Common myeloid progenitor, CD34-positive (primary cell): ENCODE measurements at places on chromosomes 1 and 21.
A peak's percentile ranks its signal among the peaks of the same experiment; 100 is the strongest.

DNA sequence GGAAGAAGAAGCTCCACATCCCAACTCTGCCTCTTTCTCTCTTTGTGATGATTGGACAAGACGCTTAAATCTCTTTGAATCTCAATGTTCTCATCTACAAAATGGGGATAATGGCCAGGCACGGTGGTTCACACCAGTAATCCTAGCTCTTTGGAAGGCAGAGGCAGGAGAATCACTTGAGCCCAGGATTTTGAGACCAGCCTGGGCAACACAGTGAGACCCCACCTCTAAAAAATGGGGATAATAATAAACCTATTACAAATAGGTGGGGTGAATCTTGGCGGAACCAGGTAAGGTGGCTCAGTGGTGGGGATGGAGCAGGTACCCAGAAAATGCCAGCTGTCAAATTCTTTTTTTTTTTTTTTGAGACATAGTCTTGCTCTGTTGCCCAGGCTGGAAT lies 29.4 kb upstream of the ARHGEF10L start:
- no peak for DNase-seq

DNA sequence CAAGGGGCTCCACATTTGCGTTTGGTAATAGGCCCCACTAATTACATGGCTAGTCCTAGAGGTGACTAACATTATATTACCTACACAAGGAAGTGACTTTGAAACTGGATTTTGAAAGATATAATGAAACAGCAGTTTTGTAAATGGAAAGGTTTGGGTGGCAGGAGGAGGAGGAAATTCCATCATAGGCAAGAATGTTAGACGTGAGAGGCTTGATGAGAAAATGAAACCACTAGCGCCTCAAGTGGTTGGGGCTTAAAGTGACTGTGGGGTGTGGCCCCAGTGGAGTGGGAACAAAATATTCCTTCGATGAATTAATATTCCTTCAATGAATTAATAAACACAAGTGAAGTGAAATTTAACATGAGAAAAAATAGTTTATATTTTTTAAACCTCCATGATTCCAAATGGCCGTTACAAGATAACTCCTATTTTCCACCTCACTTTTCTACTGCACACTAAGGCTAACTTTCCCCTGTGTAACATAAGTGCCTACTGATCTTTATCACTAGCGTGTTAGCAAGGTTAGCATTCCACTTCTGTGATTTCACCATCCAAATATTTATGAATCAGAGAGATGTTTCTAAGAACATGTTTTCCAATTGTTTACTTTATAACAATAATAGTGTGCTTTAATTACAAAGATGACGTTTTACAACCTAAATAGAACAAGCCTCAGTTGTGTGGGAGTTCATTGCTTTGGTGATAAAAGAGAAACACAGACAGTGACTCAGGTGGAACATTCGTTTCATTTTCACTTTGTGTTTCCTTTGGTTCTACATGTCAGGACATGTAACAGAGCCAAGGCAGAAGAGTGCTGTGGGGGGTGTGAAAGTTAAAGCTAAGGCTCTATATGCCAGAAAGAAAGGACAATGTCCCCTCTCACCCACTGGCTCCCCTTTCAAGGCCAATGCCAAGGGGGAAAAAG lies 12.5 kb upstream of the ATF3 start:
- DNase-seq: peak; percentile 72

- no peak for DNase-seq
Observed at GRCh38 chr1:113320272-113320671, 70.0 kb upstream of the MAGI3 start.

DNA sequence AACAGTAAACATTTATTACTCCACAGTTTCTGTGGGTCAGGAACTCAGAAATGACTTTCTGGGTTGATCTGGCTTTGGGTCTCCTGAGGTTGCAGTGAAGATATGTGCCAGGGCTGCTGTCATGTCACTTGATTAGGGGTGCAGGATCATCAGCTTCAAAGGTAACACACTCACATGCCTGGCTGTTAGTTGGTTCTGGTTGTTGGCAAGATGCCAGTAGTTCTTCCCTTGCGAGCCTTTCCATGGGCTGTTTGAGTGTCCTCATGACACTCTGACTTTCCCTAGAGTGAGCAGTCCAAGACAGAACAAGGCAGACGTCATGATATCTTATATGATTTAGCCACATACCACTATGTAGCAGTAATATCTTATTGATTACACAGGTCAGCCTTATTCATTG lies 1.8 kb downstream of the SWT1 start:
- DNase-seq: no peak

DNA sequence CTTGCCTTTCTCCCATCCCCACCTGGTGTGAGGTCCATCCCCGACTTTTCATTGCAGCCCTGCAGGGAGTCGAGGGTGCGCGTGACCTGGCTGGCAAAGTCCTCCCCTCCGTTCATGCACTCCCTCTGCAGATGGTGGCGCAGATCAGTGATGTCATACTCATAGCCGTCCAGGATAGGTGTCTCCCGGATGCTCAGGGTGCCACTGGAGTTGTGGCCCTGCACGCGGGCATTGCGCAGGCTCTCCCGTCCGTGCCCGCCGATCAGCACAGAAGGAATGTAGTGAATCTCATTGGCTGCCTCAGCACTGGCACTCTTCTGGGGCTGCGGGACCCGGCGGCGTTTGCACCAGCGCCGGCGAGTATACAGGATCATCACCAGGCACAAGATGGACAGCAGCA lies 132.1 kb downstream of the ASTN1 start:
- no peak for DNase-seq

GRCh38 chr1:243596431-243597062 lies 253.5 kb downstream of the AKT3 start:
- DNase-seq: peak; percentile 80

DNA sequence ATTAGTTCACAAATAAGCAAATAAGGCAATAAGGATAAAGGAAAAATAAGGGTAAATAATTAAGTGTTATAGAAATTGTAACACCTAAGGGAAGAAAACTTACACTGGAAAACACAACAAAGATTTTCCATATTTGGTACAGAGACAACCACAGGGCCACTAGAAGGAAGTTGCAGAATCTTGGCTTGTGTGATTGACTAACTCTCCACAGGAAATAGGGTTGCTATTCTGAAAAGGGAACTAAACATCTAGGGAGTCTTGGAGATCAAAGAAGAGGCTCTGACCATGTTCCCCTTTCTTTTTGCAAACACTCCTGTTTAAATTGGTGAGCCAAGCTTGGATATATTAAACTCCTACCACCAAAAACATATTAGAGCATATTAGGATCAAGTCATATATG lies 59.1 kb downstream of the APCS start:
- DNase-seq: peak; percentile 89

GRCh38 chr1:63343922-63344321 lies 21.6 kb downstream of the FOXD3 start:
- DNase-seq: no peak

DNA sequence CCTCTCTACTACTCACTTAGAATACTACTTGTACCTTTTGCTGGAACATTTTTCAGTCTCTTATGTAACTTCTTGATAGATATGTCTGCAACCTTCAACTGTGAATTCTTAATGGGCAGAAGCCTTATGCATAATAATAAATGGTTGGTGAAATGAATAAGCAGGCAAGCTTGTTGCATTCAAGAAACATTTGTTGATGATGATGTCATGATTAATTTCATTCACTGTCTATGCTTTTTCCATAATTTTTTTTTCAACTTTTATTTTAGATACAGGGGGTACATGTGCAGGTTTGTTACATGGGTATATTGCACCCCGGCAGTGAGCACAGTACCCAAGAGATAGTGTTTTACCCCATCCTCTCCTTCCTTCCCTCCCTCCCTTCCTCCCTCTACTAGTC lies 48.0 kb downstream of the SIPA1L2 start:
- DNase-seq: no peak

DNA sequence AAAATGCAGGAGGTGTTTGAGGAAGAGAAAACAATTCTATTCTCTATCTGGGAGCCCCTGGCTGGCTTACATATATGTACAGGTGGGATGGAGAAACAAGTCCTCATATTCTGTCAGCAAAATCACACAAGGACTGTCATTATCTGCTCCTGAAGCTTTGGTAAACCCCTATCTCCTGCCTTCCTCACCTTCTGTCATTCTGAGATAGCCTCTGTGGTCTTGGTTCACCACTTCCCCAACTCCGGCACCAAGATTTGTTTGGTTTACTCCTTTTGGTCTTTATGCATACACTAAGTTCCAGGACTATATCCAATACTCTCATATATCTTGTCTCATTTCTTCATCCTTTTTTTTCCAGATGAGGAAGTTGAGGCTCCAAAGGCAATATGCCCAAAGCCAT lies 551.1 kb downstream of the PLPP3 start:
- peak; percentile 70 for DNase-seq

DNA sequence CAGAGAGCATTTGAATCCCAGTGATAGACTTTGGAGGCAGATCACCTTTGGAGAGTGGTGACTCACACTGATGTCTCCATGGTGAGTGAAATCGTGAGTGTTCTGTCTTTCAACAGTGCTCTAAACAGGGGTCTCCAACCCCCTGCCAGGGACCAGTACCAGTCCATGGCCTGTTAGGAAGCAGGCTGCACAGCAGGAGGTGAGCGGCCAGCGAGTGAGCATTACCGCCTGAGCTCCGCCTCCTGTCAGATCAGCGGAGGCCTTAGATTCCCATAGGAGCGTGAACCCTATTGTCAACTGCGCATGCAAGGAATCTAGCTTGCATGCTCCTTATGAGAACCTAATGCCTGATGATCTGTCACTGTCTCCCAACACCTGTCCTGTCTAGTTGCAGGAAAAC lies 61.8 kb upstream of the B3GALNT2 start:
- no peak for DNase-seq

DNA sequence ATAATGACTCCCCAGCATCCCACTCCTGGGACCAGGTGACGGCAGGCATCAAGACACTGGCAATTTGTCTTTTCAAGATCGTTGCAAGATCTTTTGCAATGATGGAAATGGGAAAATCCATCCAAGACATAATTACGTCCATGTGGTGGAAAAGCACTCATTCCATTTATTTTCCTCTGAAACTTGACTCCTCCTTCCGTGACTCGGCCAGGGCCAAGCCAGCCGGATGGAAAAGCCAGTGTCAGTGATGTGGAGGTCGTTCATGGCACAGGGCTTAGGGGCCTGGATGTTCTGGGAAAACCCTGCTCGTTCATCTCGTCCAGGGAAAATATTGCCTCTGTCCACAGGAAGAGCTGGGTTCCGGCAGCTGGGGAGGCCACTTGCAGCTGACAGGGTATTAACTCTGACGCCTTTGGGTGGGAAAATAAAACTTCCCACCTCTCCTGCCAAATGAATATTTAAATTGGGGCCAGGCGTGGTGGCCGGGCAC lies 46.2 kb downstream of the C1orf198 start:
- no peak for DNase-seq

- DNase-seq: peak; percentile 89
Observed at GRCh38 chr1:28437924-28438699, 67.7 kb upstream of the RCC1 start.

- no peak for DNase-seq
Observed at GRCh38 chr21:16280686-16281091, 550.9 kb downstream of the USP25 start.
